ENCODE measurements at places on chromosomes 5 and 9.

DNA sequence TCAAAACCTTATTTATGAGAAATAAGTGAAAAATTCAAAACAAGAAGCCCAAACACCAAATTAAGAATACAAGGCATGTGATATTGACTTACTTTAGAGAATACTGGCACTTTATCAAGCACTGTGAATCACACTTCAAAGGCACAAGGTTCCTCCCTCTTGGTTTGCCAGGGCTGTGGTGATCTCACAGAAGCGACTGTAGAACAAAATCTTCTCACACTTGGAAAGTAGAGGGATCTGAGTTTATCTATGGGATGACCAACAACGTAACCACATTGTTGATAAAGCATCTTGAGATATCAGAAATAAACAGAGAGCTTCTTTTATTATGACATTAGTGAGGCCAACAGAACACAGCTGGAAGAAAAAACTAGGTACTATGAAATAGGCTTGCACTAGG is 295.9 kb downstream of the NFIB start:
- no peak for DNase-seq

DNA sequence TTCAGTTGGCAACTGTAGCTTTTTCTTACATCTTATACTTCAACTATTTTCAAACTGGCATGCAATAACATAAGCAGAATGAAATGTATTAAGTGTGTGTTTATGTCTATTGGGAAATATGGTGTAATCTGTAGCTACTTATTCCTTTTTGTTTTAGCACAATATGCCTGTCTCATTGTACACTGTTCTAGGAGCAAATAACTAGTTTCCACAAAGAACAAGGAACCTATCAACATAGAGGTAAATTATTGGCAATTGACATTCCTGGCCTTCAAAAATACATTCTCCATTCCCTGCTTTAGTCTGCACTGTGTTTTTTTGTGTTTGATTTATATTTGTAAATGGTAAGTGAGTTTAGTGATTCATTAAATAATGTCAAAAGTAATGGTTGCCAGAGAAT is 75.7 kb downstream of the FBXL7 start:
- no peak for DNase-seq

GRCh38 chr5:91670563-91670962 is 287.4 kb upstream of the ARRDC3 start:
- DNase-seq: no peak

- DNase-seq: no peak
Observed at GRCh38 chr9:134463280-134463679, 137.0 kb downstream of the RXRA start.

- DNase-seq: no peak
Observed at GRCh38 chr5:177608243-177609075, 8.5 kb downstream of the B4GALT7 start.

- no peak for DNase-seq
Observed at GRCh38 chr5:21919414-21920022, 933.6 kb downstream of the CDH12 start.

DNA sequence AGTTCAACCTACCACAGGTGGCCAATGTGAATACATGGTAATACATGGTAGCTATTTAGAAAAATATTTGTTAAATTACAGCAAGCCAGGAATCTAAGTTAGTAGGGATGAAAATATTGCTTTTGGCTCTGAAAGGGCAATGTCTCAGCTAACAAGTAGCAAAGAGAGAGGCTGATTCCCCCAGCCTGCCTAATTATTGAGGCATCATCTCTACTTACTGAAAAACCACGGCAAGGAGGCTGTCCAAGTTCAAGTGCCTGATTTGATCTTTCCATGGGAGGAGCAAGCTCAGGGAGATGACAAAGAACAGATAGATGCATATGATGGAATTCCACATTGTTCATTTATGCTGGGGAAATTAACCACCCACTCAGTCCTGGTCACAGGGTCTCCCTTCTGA is 28.7 kb upstream of the UBTD2 start:
- no peak for DNase-seq

GRCh38 chr5:42944989-42945388 is 95.1 kb downstream of the ANXA2R start:
- DNase-seq: no peak

GRCh38 chr5:132926437-132926836 is 37.0 kb downstream of the AFF4 start:
- DNase-seq: no peak

DNA sequence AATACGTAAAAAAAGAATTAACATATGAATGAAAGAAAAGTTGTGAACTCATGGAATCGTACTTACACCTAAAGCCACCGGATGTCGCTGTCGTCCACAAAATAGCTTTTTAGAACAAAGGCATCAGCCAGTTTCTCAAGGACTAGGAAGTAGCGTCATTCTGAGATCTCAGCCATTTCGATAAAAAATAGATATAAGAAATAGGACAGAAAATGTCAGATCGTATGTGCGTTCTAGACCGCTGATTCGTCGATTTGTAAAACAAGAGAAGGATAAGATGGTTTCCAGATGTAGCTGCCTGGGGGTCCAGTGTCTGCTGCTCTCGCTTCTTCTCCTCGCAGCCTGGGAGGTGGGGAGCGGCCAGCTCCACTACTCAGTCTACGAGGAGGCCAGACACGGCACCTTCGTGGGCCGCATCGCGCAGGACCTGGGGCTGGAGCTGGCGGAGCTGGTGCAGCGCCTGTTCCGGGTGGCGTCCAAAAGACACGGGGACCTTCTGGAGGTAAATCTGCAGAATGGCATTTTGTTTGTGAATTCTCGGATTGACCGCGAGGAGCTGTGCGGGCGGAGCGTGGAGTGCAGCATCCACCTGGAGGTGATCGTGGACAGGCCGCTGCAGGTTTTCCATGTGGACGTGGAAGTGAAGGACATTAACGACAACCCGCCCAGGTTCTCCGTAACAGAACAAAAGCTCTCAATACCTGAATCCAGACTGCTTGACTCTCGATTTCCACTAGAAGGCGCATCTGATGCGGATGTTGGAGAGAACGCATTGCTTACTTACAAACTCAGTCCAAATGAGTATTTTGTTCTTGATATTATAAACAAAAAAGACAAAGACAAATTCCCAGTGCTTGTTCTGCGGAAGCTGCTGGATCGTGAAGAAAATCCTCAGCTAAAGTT is at the start of gene PCDHA10:
Gene PCDHA10, plus strand, starts transcription at position 126 of the 903 bp plus-strand sequence. Its CDS starts 152 bp downstream, at position 278.
- no peak for DNase-seq

DNA sequence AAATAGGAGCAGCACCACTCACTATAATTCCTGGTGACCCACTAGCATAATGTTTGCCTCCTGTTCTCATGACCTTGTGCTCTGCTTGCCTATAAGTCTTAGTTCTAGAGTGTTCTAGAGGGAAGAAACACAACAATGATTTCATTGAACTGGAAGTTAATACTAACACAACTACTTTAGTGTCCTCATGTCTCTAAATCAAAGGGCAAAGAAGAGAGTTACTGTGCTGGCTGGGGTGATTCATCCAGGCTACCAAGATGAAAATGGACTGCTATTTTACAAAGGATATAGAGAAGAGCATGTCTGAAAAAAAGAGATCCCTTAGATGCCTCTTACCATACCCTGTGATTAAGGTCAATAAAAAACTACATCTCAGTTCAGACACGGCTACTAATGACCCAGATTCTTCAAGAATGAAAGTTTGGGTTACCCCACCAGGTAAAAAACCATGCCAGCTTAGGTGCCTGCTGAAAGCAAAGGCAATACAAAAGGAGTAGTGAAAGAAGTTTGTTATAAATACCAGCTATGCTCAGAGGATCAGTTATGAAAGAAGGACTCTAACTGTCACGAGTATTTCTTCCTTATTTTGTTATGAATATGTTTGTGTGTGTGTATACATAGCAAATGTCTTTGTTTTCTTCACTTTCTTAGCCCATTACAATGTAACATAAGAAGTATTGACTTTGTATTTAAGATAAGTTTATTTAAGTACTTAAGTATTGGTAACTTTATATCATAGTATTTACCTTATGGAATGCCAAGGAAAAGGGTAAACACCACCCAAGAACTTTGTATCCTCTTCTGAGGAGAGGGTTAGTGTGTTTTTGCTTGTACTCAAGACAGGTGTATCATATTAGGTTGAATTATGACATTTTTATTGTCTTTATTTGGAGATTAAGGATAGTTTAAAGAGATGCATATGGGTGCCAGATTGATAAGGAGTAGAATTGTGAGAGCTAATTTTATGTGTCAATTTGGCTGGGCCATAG is 314.1 kb upstream of the PTGER4 start:
- DNase-seq: no peak

DNA sequence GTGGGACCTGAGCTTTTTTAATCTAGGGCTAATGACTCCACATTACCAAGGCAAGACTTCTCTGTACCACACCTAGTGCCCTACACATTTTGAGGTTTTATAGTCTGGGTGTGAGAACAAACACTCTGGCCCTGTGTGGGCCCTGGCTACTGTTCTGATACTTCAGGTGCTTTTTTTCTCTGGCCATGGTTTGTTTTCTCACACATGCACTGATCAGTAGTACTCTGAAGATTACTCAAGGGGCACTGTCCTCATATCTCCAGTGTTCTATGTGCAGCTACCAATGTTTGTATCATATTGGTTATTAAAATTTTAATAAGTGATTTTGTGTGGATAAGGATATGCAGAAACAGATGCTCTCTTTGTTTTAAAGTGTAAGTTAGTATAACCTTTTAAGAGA is 5.9 kb upstream of the C9orf40 start:
- no peak for DNase-seq

DNA sequence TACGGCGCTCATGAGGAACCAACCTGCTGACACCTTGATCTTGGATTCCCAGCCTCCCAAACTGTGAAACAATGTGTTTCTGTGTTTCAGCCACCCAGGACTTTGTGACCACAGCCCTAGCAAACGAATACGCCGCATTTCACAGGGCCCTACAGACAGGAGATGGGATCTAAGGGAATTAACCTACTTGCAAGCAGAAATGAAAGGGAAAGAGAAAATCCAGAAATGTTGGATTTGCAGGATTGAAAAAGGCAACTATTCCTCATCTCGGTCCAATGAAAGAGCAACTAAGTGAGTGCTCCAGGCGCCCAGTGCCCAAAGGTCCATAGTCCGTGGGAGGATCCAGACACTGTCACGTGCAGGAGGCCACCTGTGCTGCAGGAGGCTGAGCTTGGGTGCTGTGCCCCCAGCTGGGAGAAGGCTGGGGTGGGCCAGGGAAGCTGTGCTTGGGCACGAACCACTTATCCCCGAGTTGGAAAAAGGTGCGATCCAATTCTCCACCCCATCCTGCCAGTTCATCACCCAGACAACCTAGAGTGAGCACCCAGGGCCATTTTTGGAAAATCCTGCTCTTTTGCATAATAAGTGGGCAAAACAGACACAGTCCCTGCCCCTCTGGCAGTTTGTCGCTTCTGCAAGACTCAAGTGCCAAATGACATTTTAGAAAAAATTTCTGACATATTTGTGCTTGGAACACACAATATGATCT is 177.9 kb downstream of the C9orf50 start:
- no peak for DNase-seq

DNA sequence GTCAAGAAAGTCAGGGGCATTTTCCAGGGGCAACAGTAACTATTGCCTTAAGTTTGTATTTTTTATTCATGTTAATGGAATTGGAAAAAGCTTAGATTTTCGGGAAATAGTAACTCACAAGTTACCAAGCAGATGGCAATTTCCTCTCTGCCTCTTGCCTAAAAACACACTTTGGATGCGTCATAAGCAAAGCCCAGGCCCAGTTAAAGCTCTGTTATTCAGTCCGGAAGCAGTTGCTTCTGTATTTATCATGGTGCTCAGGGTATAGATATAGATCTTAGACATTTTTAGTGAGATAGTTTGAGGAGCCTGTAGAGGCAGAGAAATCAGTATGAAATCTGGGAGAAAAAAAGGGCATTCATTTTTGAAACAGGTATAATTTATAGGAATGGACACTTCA is 260.3 kb upstream of the TNC start:
- no peak for DNase-seq

DNA sequence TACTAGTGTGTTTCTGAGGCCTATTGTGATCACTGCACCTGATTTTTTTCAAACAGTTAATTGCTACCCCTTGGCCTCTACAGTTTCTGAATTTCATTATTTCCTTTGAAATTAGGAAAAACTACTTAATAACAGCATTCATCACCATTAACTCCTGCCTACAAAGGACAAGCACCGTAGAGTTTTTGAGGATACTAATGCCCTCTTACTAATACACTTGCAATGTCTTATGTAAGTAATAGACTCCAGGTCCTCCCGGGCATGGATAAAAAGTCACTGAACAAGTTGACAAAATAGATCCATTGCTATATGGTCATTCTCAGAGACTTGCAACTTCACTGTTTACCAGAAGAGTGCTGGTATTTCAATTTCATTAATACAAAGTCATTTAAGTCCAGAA is 1172.5 kb downstream of the CDH12 start:
- DNase-seq: no peak

GRCh38 chr5:118834710-118835109 is 153.6 kb downstream of the DTWD2 start:
- no peak for DNase-seq

DNA sequence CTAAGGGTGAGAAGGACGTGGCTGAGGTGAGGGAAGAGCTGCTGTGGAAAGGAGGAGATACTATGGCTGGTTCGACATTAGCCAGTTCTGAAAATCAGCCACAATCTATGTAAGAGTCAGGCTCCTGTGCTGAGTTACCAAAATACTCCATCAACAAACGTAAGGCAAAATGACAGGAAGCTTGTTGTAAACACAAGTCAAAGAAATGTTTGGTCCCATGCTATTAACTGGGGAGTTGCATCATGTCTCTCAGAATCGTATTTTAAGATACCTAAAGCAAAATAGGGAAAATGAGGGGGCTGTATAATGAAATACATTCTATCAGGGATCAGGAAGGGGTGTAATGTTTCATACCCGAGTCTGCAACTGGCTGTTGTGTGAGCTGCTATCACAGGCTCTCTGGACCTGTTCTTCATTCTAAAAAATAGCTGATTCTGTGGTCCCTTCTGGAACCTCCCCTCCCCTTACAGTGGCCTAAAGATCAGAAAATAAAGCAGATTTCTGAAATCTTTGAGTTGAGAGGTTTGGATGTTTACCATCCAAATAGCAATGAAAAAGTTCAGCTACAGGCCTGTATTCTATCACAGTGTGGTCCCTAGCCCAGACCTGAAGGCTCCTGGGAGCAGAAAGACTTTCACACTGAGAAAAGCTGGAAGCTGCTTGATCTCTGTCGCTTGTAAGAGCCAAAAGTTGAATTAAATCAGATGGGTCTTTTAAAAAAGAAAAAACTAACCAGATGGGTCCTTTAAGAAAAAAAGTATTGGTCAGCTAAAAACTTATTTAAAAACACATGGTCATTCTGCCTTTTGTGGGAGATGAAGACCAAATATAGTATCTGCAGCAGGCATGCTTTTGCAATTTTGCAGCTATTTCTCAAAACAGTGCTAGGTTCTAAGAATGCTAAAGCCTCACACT is 97.8 kb upstream of the SMC5 start:
- DNase-seq: no peak

DNA sequence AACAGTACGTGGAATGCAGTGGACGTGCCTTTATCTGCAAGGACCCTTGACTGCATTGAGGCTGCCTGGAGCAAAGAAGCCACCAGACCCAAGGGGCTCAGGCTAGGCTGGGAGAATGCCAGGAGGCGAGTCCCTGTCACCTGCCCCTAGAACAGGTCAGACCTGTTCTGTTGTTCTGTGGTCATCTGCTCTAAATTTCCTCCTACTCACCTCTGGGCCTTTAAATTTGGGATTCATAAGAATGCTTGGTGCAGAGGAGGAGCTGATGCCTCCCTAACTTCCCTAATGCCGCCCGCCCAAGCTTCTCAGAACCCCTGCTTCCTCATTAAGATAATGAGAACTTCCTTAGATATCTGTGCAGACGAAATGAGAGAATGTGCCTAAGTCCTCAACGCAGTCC is 32.0 kb downstream of the DAPK1 start:
- no peak for DNase-seq
